Colonic mucosa (tissue), 4 donors: ENCODE measurements at places on chromosomes 2 and 18. TPM values are rescaled to one million over a fixed set of nuclear protein-coding genes. Genes with fewer than 3 reads are reported as not detected.

DNA sequence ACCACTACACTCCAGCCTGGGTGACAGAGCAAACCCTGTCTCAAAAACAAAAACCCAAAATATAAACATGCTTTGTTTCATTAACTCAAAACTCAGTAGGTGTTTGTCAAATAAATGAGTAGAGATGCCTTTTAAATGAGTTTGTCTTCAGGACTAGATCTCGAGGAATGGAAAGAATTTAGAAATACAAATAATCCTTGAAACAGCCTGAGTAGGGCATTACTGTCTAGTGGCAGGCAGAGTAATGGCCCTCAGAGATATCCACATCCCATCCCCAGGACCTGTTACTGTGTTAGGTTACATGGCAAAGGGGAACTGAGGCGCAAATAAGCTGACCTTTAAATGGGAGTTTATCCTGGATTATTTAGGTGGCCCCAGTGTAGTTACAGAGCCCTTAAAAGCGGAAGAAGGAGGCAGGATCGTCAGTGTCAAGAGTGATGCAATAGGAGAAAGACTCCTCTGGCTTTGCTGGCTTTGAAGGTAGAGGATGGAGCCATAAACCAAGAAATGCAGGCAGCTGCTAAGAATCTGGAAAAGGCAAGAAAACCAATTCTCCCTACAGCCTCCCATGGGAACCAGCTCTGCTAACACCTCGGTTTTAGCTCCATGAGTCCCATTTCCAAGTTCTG, 63.0 kb downstream of the CABLES1 start:
- DNase-seq: no peak

DNA sequence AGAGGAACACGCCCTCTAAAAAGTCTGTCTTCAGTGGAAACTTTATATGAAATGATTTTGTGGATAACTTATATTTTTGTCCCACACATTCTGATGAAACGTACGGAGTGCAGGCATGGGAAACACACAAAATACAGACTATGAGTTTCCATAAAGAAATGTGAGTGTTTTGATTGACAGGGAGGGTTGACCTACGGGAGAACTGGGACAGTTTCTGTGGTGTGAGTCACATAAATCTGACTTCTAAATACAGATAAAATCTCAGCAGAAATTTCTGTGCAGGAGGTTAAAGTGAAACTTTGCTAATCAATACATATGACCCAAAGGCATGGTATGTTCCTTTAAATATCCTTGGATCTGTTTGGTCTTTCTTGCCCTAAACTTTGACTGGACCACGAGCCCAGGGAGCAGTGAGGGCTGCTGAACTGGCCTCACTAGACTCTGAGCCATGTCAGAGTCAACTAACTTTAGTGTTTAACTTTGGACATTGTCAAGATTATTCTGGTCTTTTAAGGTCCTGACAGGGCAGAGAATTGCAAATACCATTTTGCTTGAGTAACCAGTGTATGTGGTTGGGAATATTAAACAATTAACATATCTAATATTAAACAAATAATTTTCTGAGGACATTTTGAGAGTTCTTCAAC, 206.9 kb upstream of the LYPD1 start:
- no peak for DNase-seq

- peak; percentile 53 for DNase-seq
Measured at GRCh38 chr2:224952936-224953657, 89.2 kb downstream of the DOCK10 start.

DNA sequence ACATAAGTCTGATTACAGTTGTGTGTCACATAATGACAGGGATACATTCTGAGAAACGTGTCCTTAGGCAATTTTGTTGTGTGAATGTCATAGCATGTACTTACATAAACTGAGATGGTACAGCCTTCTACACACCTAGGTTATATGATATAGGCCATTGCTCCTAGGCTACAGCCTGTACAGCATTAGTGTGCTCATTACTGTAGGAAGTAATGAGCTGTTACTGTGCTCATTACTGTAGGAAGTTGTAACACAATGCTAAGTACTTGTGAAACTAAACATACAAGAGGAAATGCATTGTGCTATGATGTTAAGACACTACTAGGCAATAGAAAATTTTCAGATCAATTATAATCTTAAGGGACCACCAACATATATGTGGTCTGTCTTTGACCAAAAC, 72.8 kb downstream of the UPP2 start:
- DNase-seq: no peak

The GALNT3 gene
- total RNA-seq: 86.2 TPM

The KIF1A gene
- 1.9 TPM for total RNA-seq

- DNase-seq: no peak
Measured at GRCh38 chr18:26383454-26384270, 157.4 kb downstream of the TAF4B start.

DNA sequence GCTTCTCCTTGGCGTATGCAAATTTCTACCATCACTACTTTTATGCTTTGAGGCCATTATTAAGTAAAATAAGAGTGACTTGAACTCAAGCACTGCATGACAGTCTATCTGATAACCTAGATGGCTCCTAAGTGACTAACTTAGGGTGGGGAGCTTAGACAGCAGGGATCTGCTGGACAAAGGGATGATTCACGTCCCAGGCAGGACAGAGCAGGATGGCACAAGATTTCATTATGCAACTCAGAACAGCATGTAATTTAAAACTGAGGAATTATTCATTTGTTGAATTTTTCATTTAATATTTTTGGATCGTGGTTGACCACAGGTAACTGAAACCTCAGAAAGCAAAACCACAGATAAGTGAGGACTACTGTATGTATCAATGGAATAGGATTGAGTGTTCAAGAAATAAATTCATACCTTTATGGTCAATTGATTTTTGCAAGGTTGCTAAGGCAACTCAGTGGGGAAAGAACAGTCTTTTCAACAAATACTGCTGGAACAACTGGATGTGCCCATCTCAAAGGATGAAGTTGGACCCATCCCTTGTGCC, 115.3 kb downstream of the MBD2 start:
- no peak for DNase-seq

DNA sequence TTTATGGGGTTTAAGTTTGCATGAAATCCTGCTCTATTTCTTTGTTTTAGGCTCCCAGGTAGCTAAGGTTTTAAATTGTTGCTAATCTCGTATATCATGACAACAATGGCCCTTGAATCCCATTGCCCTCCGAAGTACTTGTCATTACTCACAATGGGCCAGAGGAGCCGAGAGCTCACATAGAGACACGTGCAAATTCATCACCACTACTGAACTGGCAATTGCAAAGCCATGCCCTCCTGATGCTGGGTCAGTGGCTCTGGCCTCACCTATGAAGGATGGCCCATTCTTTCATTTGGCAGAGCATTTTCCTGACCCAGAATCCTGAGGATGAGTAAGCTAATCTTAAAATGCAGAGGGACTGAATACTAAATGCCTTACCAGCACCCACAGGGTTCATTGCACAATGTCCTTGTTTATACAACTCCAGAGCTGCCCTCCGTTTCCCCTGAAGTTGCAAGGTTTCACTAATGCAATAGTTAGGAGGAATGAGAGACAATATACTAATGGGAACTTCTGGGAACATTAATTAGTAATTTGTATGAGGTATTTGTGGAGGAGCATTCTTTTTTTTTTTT, 71.6 kb upstream of the GAREM1 start:
- no peak for DNase-seq

DNA sequence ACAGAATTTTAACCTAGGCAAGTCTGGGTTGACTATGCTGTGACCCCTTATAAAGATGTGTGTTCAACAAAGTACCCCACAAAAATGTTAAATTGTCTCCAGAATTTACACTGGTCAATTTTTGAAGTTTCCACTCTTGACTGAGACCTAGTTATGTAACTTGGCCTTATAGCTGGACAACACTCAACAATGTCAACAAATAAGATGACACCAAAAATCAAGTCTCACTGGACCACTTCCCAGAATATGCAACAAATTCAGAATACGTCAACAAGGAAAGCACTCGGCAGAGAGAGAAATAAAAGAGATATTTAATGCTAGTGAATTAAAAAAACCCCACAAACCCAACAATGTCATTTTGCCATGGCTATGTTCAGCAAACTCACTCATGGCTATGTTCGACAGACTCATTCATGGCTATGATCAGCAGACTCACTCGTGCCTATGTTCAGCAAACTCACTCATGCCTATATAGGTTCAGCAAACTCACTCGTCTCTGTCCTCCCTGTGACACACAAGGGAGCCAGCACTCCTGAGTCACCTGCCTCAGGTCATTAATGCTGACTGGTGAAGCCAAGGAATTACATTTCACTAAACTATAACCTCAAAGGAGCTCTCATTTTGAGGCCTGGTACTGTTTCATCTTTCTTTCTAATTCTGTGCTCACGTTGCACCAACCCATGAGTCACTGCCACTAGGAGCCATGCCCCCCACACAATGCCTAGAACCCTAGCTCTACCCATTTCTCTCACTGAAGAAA, 72.7 kb downstream of the PTPN2 start:
- DNase-seq: no peak

GRCh38 chr2:165462443-165462842, 7.1 kb upstream of the CSRNP3 start:
- DNase-seq: no peak

The SERPINB5 gene
- total RNA-seq: 4.8 TPM

GRCh38 chr2:65661980-65662653, 229.7 kb upstream of the SPRED2 start:
- no peak for DNase-seq

GRCh38 chr18:44743631-44744030, 62.9 kb downstream of the SETBP1 start:
- no peak for DNase-seq

The MALL gene
- total RNA-seq: 213 TPM

The SCYGR3 gene
- not detected for total RNA-seq

The CD8B2 gene
- not detected for total RNA-seq
